CD4-positive, alpha-beta T cell treated with Interleukin-1 beta for 1 hour (primary cell): ENCODE measurements at places on chromosomes 4 and X.

GRCh38 chr4:156929386-156930105 is 42.1 kb downstream of the PDGFC start:
- DNase-seq = no peak

GRCh38 chr4:151953312-151953711 is 192.5 kb upstream of the GATB start:
- DNase-seq = no peak

DNA sequence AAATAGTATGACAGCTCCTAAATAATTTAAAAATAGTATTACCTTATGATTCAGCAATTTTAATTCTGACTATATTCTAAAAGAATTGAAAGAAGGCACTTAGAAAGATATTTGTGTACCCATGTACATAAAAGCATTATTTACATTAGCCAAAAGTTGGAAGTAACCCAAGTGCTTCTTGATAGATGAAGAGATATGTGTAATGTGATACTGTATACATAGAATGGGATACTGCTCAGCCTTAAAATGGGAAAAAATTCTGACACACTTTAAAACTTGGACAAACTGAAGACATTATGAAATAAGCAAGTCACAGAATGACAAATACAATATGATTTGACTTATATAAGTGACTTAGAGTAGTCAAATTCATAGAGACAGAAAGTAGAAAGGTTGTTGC is 112.2 kb downstream of the IDS start:
- no peak for DNase-seq

DNA sequence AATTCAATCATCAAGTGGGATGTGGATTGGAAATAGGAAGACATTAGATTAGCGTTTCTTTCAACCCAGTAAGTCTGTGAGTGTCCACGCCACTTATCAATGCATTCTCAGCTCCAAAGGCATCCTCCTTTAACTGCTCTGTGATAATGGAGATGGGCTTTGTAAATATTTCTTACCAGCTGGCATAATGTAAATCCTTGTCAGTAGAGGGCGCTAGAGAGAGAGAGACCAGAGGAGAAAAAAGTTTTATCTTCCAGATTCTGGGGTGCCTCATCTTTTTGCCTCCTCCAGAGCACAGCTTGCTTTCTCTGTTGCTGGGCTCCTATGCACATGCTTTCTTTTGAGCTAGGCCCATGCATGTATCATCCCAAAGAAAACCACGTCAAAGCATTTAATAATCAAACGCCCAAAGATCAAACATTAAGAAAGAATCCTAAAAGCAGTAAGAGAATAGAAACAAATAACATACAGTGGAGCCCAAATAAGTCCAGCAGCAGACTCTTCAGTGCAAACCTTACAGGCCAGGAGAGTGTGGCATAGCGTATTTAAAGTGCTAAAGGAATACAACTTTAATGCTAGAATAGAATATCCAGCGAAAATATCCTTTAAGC is 9.6 kb upstream of the MTMR1 start:
- peak; percentile 70 for DNase-seq

DNA sequence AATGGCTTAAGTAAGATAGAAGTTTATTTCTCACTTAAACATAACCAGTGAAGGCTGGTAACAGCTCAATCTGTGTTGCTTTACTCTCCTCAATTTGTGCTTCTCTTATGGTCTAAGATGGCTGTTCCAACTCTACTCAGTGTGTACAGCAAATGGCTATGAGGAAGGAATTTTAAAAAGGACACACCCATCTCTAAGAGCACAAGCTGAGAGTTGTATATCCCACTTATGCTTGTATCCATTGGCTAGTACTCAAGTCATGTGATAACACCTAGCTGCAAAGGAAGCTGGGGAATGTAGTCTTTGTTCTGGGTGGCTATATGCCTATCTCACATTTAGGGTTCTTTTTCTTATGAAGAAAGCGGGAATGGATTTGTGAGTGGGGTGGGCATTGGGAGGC is 63.3 kb downstream of the GPAT3 start:
- no peak for DNase-seq

DNA sequence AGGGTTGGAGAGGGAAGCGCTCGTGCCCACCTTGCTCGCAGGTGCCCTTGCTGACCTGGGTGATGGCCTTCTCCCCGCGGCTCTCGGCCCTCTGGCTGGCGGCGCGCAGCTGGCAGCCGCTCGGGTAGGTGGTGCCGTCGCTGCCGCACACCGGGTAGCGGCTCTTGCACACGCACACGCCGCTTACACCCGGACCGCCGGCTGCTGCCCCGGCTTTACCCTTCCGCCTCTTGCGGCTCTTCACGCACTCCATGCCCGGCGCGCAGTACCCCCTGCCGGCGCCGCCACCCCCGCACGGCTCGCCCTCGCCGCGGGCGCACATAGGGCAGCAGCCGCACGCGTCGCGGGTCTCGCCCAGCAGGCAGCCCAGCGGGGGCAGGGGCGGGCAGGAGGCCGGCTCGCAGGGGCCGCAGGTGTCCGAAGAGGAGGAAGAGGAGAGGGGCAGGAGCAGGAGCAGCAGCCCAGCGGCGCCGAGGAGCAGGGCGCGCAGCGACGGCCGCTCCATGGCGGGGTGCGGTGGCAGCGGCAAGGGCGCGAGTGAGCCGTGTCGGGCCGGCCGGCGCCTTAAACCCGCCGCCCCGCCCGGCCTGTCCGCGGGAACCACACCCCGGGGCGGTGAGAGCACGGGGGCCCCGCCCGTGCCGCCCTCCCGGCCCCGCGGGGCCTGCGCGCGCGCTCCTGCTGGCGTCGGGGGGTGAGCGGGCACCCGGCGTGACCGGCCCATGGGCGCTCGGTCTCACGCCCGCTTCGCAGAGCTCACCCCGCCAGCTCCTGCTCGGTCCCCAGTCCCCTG is at the start of gene IGFBP7:
Gene IGFBP7, minus strand, starts transcription at position 539 of the 793 bp plus-strand sequence. Its CDS starts 34 bp downstream, at position 505.
- no peak for DNase-seq

GRCh38 chr4:98994474-98995182 is 893 bp upstream of the METAP1 start:
- DNase-seq = no peak

GRCh38 chrX:10296576-10296975 is 139.8 kb downstream of the CLCN4 start:
- DNase-seq = no peak

DNA sequence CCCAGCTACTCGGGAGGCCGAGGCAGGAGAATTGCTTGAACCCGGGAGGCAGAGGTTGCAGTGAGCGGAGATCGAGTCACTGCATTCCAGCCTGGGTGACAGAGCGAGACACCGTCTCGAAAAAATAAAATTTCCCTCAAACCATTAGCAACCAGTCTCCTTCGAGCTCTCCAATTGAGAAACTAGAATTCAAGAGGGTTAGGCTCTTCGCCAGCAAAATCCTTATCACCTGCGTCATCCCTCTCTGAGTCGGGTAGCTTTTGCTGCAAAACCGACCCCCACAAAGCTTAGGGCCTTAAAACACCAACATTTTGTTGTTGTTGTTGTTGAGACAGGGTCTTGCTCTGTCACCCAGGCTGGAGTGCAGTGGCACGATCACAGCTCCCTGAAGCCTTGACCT is 75.1 kb upstream of the DDX3X start:
- no peak for DNase-seq

DNA sequence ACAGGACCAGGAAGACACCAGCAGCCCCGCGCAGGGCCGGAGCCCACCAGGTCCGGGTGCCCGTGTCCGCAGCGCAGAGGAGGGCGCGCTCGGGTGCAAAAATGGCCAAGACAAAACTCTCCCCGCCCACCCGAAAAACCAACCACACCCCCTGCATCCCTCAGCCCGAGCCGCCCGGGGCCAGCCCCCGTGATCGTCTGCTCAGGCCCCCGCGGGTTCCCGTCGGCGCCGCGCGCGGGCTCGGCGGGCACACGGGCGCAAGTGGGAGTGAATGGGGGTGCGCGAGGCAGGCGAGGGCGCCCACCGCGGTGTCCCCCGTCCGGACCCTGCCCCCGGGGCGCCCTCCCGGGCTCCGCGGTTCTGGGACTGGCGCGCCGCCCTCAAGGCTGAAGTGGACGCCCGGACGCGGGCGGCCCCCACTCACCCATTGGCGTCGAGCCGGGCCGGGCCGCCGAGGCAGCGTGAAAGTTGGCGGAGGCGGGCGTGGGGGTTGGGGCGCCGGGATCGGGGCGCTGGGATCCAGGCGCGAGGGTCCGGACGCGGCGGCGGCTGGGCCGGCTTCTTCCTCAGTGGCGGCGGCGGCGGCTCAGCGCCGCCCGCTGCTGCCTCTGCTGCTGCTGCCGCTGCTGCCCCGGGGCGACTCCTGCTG is 393 bp downstream of the SH3KBP1 start:
- no peak for DNase-seq

- no peak for DNase-seq
Measured at GRCh38 chrX:1925053-1925481, 310.2 kb downstream of the ASMT start.

- no peak for DNase-seq
Measured at GRCh38 chr4:37528166-37528885, 157.8 kb downstream of the RELL1 start.

DNA sequence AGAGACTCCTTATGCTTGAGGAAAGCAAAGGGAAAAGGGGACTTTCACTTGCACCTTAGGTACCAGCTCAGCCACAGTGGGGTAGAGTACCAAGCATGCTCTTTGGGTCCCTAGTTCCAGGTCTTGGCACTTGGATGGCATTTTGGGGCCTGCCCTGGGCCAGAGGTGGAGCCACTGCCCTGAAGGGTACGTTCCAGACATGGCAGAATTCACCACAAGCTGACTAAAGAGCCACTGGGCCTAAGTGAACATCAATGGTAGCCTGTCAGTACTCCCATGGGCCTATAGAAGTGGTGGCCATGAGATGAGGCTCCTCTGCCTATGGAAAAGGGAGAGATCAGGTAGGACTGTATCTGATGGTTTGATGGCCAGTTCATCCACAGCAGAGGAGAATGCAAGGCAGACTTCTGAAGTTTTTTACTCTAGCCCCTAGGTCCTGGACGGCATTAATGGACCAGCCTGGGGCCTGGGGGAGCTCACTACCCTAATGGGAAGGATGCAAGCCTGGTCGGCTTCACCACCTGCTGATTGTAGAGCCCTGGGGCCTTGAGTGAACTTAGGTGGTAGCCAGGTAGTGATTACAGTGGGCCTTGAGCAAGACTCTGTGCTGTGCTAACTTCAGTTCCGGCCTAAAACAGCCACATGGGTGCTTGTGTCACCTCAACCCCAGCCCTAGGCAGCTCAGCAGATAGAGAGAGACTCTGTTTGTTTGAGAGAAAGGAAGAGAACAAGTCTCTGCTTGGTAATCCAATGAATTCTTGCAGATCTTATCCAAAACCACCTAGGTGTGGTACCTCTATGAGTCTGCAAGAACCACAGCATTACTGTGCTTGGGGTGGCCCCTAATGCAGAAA is 19.8 kb upstream of the HSFX4 start:
- DNase-seq = no peak

DNA sequence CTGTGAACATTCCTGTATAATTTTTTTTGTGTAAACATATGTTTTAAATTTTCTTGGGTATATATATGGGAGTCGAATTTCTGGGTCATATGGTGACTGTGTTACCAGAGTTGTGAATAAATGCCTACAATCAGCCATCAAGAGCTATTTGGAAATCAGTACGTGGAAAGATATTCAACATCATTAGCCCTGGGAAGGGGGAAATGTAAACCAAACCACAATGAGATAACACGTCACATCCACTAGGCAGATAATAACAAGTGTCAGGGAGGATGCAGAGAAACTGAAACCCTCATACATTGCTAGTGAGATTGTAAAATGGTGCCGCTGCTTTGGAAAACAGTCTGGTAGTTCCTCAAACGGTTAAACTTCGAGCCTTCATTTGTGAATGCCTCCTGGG is 43.9 kb downstream of the LUZP4 start:
- DNase-seq = no peak

DNA sequence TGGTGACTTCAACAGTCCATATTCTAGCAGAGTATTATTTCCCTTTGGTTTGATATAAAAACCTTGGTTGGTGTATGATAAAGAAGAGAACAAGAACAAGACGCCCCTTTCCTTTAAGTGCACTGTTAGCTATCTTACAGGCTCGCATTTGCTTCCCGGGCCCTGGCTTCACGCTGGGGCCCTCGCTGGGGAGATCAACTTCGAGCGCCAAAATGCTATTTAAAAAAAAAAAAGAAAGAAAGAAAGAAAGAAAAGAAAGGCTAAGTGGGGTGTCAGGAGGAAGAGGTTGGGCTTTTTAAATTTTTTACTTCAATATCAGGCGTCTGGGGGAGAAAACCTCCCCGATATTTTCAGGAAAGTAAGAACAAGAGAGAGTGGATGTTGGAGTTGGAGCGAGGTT is 11.7 kb downstream of the ARX start:
- no peak for DNase-seq

DNA sequence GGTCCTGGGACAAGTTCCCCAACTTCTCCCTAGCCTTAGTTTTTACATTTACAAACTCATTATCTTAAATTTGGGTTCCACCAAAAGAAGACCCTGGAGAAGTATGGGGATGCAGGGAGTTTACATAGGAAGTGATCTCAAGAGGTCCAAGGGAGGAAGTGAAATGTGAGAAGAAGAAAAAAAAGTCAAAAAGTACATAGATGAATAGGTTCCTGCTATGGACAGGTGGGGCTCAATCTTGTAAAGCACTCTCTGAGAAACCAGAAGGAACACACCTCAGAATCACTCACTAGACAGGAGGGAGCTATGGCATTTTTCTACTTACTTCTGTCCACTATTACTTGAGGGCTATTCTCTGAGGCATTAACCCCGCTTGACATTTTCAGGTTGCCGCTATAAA is 56.6 kb downstream of the ARHGAP6 start:
- DNase-seq = no peak

GRCh38 chr4:54268151-54268550 is 39.1 kb downstream of the PDGFRA start:
- no peak for DNase-seq

GRCh38 chr4:148782284-148782683 is 340.1 kb upstream of the NR3C2 start:
- DNase-seq = no peak

DNA sequence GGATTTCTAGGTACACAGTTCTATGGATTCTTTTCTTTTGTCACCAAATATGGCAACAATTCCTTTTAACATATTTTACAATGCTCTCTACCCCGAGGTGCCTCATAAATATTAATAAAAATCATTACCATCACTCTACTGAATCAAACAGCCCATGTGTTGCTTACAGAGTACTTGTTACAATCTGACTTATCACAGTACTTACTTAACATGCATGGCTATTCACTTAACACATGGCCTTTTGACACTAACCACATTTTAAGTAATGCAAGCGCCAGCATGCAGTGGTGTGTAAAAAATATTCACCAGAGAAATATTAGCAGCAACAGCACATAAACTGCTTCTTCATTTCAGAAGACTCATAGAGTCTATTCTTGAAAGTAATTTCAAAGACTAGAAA is 64.9 kb downstream of the BMP3 start:
- no peak for DNase-seq

GRCh38 chr4:137739391-137739790 is 207.1 kb upstream of the PCDH18 start:
- DNase-seq = no peak

DNA sequence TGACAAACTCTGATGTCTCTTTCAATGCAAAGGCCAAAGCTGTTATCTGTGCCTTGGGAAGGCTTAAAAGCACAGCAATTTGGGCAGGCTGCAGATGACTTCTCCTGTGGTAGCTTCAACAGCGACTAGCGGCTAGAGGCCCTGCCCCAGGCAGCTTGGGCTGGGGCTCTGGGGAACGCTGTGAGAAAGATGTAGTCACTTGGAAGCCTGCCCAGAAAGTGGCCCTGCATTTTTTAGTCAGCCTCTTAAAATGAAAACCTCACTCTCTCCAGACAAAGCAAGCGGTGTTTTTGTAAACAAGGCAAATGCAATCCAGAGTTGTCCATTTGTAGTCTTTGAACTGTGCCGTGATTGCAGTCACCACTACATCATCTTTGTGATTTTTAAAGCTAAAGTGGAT is 27.5 kb downstream of the PCYT1B start:
- DNase-seq = no peak

- no peak for DNase-seq
Measured at GRCh38 chr4:66052426-66052825, 382.1 kb upstream of the EPHA5 start.
